DMS 273 treated with DMSO at 0.1 percent for 48 hours (cell line): ENCODE measurements at places on chromosomes 3 and 15.

DNA sequence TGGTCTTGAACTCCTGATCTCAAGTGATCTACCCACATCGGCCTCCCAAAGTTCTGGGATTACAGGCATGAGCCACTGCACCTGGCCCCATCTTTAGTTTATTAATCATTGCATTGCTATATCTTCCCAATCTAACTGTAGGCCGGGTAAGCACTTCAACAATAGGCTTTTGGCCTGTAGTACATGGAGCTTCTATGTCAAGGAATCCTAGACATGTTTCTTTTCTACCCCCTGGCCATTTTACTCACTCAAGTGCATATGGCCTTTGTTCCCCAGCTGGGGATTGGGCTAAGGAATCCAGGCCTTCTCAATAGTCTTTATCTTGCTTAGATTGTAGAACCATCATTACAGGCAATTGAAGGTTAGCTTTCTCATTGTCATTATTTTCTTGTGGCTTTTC lies 122.3 kb upstream of the MBNL1 start:
- no peak for DNase-seq

GRCh38 chr3:157094301-157094700 lies 65.6 kb downstream of the CCNL1 start:
- no peak for DNase-seq

DNA sequence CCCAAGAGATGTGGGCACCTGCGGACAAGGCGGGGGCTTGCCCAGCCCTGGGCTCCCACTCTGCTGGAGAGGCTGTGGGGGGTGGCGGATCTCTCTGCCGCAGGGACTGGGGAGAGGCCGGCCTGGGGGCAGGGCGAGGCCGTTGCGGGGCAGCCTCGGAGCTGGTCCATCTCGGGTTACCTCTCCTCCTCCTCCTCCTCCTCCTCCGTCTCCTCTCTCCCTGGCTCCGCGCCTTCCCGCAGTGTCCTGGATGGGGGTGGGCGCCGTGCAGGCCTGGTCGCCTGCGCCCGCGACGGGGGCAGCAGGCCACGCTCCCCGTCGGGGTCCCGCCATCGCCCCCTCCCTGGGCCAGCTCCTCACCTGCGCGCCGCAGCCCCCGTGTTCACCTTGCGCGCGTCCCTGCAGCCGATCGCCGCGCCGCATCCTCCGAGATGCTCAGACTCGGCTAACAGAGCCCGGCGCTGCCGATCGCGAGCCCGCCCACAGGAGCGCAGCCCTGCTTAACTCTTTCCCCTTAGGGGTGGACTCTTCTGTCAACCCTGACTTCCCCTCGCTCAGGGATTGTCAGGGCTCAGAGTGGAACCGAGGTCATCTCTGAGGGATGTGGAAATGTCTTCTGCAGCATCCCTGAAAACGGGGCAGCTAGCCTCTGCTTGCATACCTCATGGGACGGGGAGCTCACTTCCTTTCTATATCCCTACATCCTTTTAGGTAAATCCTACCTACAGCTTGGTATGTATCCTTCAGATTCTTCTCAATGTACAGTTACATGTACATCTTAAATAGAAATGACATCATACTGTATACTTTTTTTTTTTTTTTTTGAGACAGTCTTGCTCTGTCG lies at the start of gene PRRT3:
TSS of gene PRRT3 (minus strand) at position 447 of the 844 bp plus-strand sequence. CDS start 2,293 bp downstream, outside the sequence.
- DNase-seq, result no peak

- no peak for DNase-seq
Measured at GRCh38 chr3:40585381-40586016, 60.7 kb downstream of the ZNF621 start.

- DNase-seq, result no peak
Measured at GRCh38 chr15:66840615-66841390, 138.8 kb downstream of the SMAD6 start.
